ENCODE measurements at places on chromosomes 6 and 20. TPM values are rescaled to one million over a fixed set of nuclear protein-coding genes. Genes with fewer than 3 reads are reported as not detected.

DNA sequence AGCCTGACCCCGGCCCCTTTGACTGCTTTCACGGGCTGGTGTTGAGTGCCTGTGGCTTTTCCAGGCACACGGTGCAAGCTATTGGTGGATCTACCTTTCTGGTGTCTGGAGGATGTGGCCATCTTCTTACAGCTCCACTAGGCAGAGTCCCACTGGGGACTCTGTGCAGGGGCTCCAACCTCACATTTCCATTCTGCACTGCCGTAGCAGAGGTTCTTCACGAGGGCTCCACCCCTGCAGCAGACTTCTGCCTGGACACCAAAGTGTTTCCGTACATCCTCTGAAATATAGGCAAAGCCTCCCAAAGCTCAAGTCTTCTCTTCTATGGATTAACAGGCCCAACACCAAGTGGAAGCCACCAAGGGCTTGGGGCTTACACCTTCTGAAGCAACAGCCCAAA is 691.5 kb upstream of the POU3F2 start:
- DNase-seq = no peak

- DNase-seq = peak; percentile 82
Observed at GRCh38 chr20:1225783-1226654, at the start of gene RAD21L1. Gene RAD21L1, plus strand, starts transcription at chr20:1226044. Its CDS starts 2,410 bp downstream, at chr20:1228454.

DNA sequence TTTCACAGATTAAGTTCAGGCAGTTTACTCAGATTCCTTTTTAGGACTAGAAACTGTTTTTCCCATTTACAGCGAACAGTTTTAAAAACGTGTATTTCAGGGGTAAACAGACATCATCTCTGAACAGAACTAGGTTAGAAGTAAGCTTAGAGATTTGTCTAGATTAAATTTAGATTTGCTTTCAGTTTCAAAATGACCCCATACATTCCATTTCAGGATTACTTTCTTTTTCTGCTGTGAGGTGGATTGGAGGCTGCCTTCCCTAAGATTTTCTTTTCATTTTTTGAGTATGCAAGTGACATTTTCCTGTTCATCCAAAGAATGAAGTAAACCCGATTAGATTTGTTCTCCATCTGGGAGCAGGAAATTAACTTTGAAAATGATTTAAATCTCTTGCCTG is 747.2 kb downstream of the KHDRBS2 start:
- no peak for DNase-seq

Gene HLA-DMB
- 3.6 TPM for total RNA-seq

Gene NOTCH4
- 1.2 TPM for total RNA-seq

Gene HLA-DPA1
- 27.6 TPM for total RNA-seq
